Activated CD8-positive, alpha-beta T cell treated with anti-CD3 and anti-CD28 coated beads, Interleukin-2, amount 10 ng/mL, durations not matched to agents 7 days and 5 days (primary cell): ENCODE measurements at places on chromosomes 7 and 10.
A peak's percentile ranks its signal among the peaks of the same experiment; 100 is the strongest.

DNA sequence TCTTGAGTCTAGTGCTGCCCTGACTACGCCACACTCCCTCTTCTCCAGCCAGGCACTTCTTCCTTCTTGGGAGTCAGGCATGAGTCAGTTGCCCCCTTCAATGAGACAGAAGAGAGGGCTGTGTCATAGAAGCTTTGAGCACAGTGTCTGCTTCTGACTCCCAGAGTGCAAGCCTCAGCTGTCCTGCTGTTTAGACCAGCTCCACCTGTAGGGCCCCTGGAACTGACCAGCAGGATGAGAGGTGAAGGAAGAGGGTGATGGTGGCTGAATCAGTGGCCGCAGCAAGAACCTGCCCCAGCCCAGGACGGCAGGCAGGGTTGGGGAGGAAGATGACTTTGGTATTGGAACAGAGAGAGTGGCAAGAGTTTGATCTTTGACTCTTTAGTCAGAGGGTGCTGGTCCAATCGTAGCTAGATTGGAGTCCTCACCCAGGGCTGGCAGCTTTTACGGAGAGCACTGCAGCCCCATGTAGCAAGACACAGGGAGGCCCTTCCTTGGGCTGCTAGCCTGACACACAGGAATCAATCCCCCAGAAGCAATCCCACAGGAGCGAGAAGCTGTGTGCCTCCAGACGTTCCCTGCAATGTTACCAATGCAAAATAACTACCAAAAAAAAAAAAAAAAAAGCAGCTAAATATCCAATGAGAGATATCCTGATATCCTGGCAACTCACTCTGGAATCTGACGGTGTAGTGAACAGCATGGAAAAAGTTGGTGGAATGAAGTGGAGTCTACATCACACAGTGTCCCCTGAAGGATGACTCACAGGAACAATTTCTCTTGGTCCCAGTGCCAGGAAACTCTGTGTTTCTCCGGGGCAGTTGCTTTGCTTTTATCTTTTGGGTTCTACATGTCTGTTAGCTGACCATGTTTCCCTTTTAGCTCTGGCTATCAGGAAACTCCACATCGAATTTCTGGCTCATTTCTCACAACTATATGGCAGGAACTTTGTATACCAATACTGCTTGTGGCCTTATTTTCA lies 6.9 kb downstream of the C10orf62 start:
- no peak overlapping the region for H3K27ac ChIP-seq
- H3K27me3 ChIP-seq = peaks cover 3% of the 10 kb centered on the region
- no peaks in the 10 kb centered on the region for H3K36me3 ChIP-seq
- DNase-seq = no peak

DNA sequence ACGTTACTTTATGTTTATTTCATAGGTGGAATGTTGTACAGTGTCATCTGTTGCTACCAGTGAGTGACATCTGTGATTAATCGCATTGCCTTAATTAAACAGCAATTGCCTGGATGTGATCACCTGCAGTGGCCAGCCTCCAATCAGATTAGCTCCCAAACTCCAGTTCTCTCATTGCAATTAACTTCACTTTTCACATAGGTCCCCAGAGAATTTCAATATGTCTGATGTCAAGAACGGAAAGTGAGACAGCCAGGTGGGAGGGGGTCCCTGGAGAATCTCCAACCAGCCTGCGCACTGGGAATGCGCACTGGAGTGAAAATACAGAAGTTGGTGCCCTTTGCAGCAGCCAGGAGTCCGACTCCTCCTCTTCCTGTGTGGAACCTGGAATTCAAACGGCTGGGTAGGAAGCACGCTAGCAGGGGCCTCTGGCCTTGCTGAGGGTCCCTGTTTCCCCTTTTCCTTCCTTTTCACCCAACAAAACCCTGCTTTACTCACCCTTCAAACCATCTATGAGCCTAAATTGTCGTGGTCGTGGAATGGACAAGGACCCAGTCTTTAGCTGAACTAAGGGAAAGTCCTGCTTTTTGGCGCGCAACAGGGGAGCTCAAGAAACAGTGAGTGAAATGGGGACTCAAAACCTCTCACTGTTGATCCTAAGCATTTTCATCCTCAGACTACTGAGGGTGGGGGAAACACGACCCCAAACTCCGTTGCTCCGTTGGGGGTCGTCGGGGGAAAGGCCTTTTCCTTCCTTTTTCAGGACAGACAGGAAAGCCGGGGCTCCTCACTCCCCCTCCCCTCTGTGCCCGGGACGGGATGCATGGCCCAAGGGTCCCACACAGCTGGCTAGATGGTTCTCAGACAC lies 1355.5 kb upstream of the LRRTM3 start:
- H3K4me3 ChIP-seq = no peak overlapping the region
- H3K27me3 ChIP-seq = no peaks in the 10 kb centered on the region
- H3K36me3 ChIP-seq = no peaks in the 10 kb centered on the region
- no peak for DNase-seq

- H3K27me3 ChIP-seq = no peaks in the 10 kb centered on the region
- H3K27ac ChIP-seq = no peak overlapping the region
- no peak overlapping the region for H3K4me3 ChIP-seq
- peak; percentile 21 for DNase-seq
- peaks cover 7% of the 10 kb centered on the region for H3K4me1 ChIP-seq
- no peaks in the 10 kb centered on the region for H3K36me3 ChIP-seq
Measured at GRCh38 chr10:34254596-34254995, 560.5 kb downstream of the PARD3 start.

GRCh38 chr10:81873932-81874816 lies 820 bp upstream of the NRG3 start:
- peaks cover 10% of the 10 kb centered on the region for H3K4me1 ChIP-seq
- H3K4me3 ChIP-seq = no peak overlapping the region
- H3K27ac ChIP-seq = no peak overlapping the region
- H3K27me3 ChIP-seq = peaks cover 38% of the 10 kb centered on the region

DNA sequence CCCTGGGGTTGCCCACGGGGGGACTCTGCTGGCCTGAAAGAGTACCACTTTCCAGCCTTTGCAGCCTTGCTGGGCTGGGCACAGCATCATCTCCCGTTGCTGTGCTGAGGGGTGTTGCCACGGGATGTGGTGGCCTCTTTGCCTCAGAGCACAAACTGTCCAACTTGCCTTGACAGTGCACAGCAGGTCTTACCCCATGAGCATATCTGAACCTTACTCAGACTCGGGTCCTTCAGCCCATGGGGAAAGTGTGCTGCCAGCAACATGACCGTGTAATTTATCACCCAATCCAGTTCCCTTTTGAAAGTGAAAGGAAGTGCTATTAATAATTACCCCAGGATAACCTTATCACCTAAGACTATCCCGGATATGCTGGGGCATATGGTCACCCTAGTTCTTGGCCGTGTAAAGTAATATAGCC lies 46.8 kb downstream of the TBXAS1 start:
- peaks cover 4% of the 10 kb centered on the region for H3K27me3 ChIP-seq
- H3K4me1 ChIP-seq = no peaks in the 10 kb centered on the region
- H3K27ac ChIP-seq = no peak overlapping the region
- DNase-seq = no peak
- H3K4me3 ChIP-seq = no peak overlapping the region

GRCh38 chr10:25047088-25047487 lies 30.7 kb downstream of the THNSL1 start:
- H3K36me3 ChIP-seq = no peaks in the 10 kb centered on the region
- peaks cover 10% of the 10 kb centered on the region for H3K27me3 ChIP-seq
- no peak for DNase-seq

DNA sequence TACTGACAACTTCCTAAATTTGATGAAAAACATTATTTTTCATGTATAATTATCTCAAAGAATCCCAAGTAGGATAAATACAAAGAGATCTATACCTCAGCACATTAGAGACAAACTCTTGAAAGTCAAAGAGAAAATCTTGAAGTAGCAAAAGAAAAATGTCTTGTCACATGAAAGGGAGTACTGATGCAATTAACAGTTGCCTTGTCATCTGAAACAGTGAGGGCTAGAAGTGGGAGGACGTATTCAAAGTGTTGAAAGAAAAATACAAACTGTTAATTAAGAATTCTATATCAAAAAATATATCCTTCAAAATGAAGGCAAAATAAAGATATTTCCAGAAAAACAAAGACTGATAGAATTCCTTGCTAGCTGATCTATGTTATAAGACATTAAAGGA lies 35.5 kb upstream of the ARHGAP22 start:
- no peaks in the 10 kb centered on the region for H3K36me3 ChIP-seq
- H3K27me3 ChIP-seq = peaks cover 40% of the 10 kb centered on the region
- DNase-seq = no peak
- no peak overlapping the region for H3K27ac ChIP-seq
- H3K4me1 ChIP-seq = no peaks in the 10 kb centered on the region

DNA sequence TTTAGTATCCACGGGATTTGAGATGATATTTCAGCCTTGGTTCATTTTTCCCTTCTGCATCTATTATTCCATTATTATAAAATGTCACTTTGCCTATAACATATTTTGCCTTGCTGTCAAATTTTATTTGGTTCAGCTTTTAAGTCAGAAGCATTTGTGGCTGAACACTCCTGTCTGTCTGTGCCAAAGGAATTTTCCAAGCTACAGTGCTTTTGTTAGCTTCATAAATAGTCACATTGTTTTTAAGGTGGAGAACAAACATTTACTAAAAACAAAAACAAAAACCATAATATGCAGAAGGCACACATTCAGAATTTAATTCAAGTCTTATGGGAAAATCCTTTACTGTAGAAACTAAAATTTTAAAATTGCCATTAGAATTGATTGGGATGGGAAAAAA lies 33.8 kb upstream of the ELMO1 start:
- H3K4me3 ChIP-seq = no peak overlapping the region
- no peaks in the 10 kb centered on the region for H3K4me1 ChIP-seq
- no peak for DNase-seq

DNA sequence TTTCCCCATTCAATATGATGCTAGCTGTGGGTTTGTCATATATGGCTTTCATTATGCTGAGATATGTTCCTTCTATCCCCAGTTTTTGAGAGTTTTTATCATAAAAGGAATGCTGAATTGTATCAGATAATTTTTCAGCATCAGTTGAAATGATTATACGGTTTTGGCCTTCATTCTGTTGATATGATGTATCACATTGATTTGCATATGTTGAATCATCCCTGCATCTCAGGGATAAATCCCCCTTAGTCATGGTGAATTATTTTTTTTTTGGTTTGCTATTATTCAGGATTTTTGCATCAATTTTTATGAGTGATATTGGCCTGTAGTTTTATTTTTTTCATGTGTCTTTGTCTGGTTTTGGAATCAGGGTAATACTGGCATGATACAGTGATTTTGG lies 1152.3 kb upstream of the C7orf33 start:
- no peaks in the 10 kb centered on the region for H3K4me1 ChIP-seq
- no peak overlapping the region for H3K4me3 ChIP-seq
- H3K27ac ChIP-seq = no peak overlapping the region
- DNase-seq = no peak
- H3K27me3 ChIP-seq = no peaks in the 10 kb centered on the region
